ENCODE measurements at places on chromosomes 7 and 10. TPM values are rescaled to one million over a fixed set of nuclear protein-coding genes. Genes with fewer than 3 reads are reported as not detected.

Gene PSPH
- total RNA-seq = 49.0 TPM

Gene FGFR2
- total RNA-seq = 0.32 TPM

Gene TMEM196
- total RNA-seq = not detected

Gene TRPV5
- total RNA-seq = not detected
